Endothelial cell (in vitro differentiated cells): ENCODE measurements at places on chromosomes 2 and 18. TPM values are rescaled to one million over a fixed set of nuclear protein-coding genes. Genes with fewer than 3 reads are reported as not detected.

DNA sequence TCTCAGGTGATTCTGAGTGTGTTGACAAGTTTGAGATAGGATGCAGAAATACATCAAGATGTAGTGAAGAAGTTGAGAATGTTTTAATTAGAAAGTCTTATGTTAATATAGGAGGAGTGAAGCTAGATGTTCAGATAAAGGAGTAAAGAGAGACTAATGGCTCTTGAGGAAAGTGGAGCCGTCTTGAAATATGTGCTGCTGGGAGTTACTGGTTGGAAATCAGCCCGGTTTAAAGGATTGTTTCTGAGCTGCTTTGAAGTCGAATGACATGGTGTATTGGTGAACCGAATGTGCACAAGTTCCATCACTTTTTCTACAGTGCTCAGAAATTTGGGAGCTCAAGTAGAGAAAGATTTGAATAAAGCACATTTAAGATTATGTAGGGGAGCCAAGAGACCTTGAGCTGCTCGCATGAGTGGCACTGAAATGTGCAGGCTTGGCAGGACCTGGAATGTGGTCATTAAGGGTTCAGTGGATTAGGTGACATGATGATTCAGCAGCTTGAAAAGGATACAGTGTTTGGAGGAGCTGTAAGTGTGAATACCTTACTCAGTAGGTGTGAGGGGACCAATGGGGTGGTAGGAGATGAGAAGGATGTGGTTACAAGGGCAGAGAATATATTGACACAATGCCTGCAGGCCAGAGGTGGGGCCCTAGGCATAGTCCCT is 68.6 kb downstream of the CAB39 start:
- DNase-seq = no peak

Gene TMEM247
- not detected for total RNA-seq

- DNase-seq = no peak
These were observed 276.0 kb downstream of the CYRIA start for GRCh38 chr2:16389611-16390010.

DNA sequence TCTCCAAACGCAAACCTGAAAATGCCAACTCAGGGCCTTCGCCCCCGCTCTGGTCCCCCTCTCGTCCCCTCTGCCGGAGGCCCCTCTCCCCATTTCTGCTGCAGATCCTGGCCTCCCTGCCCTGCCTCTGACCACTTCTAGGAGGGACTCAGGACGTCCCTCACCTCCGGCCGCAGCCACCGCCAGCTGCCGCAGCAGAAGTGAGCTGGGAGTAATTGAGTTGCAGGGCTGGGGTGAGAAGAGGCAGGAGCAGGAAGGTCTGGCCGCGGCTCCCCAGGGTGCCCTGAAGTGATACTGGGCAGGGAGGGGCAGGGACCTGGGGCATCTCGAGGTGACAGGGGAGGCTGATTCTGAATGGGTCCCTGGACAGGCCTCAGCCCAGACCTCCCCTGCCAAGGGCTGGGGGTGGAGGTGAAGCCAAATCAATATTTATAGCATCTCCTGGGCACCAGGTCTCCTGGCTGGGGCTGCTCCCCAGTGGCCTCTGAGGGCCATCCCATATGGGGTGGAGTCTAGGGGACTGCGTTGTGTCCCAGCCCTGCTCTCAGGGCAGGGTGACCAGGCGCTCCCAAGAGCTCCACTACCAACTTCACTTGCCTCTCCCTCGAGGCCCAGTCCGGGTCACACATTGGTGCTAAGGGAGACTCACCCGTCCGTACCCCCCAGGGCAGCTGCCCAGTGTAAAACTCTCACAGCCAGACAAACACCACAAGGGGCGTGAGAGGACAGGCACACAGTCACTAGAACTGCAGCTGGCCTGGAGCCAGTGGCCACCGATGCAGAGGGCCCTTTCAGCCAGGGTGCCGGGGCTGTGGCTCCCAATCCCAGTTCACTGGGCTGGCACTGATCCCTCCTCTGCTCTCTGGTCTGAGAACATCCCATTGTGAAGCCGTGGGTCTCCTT is 33.0 kb downstream of the KCNIP3 start:
- no peak for DNase-seq

GRCh38 chr2:55088400-55088799 is 38.1 kb upstream of the RTN4 start:
- no peak for DNase-seq

Gene EVX2
- total RNA-seq = not detected

DNA sequence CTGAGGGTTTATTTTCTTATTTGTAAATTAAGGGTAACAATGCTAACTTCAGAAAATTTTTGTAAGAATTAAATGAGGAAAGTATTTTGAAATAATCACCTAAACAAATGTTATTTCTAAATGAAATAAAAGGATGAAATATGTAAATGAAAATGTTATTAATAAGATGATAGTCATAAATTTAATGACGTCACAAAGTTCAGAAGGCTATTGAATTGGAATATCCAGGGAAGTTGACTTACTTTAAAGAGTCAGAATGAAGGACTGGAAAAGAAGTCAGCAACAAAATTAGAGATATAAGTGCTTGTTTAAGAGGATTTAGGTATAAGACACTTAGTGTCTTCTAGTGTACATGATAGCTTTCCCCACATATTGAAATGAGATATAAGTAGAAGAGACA is 732.6 kb upstream of the CDH7 start:
- no peak for DNase-seq

- no peak for DNase-seq
These were observed 10.1 kb downstream of the SERPINB10 start for GRCh38 chr18:63917817-63918216.

DNA sequence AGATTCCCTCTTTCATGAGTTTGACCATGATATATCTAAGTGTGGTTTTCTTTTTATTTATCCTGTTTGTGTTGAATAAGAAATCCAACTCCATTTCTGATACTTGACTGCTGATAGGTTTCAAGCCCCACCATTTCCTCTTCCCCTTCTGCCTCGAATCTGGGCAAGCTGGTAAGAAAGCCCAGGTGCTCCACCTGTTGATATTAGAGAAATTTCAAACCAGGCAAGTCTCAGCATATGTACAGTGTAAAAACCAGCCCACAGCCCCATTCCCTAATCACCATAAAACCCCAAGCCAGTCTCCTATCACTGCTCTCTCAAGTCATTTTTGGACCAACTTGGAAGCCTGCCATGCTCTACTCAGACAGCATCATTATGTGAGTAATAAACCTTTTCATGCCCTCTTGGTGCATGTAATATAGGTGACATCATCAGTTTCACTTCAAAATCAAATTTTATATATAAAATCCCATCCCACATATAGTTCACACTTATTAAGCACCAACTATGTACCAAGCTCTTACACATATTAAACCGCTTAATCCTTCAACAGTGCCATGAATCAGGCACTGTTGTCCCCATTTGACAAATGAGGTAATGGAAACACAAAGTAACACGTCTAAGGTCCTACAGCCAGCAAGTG is 46.6 kb downstream of the SMAD2 start:
- no peak for DNase-seq

- DNase-seq = no peak
These were observed 249.4 kb upstream of the LINC00305 start for GRCh38 chr18:64398320-64398719.

DNA sequence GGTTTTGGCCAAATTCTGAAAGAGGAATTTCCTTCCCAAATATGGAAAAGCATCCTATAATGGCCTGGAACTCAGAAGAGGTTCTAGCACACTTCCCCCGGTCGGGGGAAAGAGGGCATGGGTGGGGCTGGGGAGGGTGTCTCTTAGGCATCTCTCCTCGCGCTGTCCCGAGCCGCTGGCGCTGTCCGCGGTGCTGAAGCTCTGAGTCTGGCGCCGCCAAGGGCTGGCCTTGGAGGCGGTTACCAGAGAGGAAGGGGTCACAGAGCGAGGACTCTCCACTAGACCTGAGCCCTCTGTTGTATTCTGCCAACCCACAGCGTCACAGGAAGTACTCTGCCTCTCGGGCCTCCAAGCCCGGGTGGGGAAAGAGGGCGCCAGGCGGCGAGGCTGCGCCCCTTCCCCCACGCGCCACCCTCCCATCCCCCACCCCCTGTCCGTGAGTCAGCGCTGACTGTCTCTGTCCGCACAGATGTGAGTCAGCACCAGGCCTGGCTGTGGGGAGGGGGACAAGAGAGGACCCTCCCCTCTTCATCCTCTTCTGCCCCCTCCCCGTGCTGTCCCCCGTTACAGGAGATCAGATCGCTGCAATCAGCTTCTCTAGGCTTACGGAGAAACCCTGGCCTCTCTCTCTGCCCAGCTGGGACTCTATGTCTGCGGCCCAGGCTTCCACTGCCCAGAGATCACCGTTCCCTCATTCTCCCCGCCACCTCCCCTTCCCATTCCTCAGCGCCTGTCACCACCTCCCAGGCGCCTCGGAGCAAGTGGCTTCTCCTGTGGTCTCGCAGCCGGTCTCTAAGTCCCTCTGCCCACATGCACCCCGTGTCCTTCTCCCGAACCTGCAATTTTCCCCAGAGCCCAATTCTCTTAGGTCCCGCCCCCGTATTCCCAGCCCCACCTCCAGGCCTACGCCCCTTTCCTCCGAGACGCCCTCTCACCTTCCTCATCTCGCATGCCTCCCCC is 779 bp downstream of the PTPRN start:
- DNase-seq = peak; percentile 91

GRCh38 chr2:150508497-150509137 is 21.1 kb upstream of the RND3 start:
- DNase-seq = no peak

Gene C2orf49
- 15.8 TPM for total RNA-seq

- DNase-seq = no peak
These were observed 483.8 kb upstream of the REG3G start for GRCh38 chr2:78541451-78542267.

DNA sequence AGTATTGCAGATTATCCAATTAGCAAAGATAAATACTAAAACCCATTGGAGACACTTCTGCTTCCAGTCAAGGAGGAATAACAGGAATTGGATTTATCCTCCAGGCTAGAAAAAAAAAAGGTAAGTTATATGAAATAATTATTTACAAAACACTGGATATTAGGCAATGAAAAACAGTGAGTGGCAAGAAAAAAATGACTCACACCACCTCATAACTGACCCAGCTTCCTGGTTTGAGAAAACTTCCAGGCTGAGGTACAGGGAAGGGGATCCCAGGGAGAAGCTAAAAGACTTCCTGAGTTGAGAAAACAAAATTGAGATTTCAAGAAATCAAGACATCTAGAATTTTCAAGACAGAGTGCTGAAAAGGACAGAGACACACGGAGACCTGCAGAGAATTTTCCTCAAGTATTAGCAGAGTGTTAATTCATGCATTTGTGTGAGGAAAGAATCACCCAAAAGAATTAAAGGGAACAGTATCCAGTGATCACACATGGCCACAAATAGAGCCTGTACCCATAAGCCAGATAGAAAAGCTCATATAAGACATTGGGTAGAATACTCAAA is 17.4 kb downstream of the SRD5A2 start:
- no peak for DNase-seq

Gene ITGA6
- 34.0 TPM for total RNA-seq

GRCh38 chr2:230920167-230920566 is 4.9 kb downstream of the GPR55 start:
- no peak for DNase-seq

Gene ZC3H6
- total RNA-seq = 6.8 TPM

DNA sequence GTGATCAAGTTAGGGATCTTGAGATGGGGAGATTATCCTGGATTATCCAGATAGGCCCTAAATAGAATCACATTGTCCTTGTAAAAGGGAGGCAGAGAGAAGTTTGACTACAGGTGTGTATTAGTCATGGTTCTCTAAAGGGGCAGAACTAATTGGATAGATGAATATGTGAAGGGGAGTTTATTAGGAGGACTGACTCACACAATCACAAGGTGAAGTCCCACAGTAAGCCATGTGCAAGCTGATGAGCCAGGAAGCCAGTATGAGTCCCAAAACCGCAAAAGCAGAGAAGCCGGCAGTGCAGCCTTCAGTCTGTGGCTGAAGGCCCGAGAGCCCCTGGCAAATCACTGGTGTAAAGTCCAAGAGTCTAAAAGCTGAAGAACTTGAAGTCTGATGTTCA is 275.8 kb downstream of the KCNS3 start:
- no peak for DNase-seq

Gene PKP4
- total RNA-seq = 64.9 TPM

Gene ARMC9
- 18.3 TPM for total RNA-seq

DNA sequence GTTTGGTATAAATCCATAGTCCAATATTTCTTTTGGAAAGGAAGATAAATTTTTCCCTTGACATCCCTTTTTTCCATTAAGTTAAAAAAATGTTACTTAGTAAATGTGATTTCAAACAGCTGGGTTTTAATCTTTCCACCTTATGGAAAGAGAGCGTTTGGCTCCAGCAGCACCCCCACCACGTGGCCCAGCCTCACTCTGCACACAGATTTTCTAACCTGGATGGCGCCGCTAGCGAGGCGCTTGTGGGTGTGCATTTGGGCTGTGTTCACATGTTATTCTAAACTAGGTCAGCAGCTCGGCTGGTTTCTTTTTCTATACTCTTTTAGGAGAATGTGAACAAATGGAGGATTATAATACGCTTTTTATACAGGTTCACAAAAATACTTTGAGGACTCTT is 218.0 kb downstream of the LDLRAD4 start:
- DNase-seq = no peak

- DNase-seq = no peak
These were observed 92.9 kb upstream of the LCLAT1 start for GRCh38 chr2:30354150-30354549.

GRCh38 chr18:46062781-46063180 is 9.3 kb downstream of the PSTPIP2 start:
- no peak for DNase-seq

- no peak for DNase-seq
These were observed 11.1 kb downstream of the CLUL1 start for GRCh38 chr18:607930-608329.

Gene RNF149
- 32.0 TPM for total RNA-seq

DNA sequence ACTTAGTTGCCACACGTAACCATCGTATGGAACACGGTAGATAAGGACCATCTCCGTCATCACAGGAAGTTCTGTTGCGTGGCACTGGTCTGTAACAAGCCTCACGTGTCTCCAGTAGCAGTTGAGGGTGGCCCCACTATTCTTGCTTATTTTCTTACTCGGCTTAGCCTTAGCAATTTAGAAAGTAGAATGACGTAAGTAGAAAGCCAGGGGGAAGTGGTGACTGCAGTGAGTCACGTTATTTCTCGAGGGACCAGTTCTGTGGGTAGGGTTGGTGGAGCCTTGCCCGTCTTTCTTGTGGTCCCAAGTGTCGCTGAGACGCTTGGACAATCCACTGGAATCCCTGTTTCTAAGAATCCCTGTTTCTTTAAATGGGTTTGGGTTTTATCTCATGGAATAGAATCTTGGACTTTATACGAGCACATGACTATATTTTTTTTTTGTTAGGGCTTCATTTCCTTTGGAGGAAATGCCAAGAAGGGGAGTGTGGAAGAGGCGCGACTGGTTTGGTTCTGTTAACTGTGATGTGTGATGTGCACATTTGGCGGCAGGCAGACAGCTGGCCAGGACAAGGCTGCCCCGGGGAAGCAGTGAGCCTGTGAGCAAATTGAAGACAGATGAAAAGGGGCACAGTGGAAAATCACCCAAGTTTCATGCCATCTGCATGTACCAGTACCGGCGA is 96.2 kb downstream of the CABLES1 start:
- DNase-seq = no peak
